ENCODE measurements at places on chromosomes 1 and 21.

- peak; percentile 79 for DNase-seq
Observed at GRCh38 chr1:180548686-180549317, 10.0 kb upstream of the OVAAL start.

DNA sequence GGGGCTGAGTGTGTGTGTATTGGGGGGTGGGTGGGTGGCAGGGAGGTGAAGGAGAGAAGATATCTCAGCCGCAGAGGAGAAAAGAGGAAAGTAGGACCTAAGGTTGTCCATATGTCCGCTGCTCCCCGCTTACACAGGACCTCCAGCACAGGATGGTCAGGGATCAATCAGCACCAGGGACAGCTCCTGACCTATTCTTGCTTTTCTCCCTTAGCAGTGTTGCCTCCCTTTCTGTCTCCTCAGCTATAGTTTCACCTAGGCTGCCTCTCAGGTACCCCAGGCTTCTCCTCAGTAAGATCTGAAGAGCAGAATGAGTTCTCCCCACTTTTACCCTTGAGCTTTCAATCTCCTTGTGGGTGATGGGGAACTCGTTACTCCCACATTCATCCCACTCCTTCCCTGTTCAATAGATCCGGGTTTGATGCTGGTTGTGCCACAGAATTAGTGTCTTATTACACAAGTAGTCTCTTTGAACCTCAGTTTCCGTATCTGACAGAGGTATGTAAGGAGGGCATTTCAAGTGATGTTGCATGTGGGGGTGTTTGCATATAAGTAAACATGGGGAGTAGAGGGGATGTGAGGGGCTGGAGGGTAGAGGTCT is 1.4 kb upstream of the DPH2 start:
- DNase-seq = peak; percentile 83

DNA sequence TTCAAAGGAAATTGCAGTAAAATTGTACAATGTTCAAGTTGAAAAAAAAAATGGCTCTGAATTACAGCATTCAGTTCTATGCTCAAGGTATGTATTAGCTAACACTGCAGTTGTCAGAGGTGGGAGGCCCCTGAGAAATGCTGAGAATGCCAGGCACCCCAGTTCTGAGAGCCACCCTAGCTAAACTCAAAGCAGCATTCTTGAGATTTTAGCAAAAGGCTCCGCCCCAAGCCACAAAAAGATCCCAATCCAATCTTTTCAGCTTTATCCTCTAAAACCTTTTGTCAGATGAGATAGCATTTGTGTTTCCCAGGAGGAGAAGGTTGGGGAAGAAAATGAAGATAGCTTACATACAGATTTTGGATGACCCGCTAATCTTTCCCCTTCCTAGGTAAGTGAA is 68.8 kb downstream of the SMYD2 start:
- peak; percentile 58 for DNase-seq

- DNase-seq = no peak
Observed at GRCh38 chr1:115794976-115795639, 26.6 kb upstream of the CASQ2 start.

Measured in neural progenitor cell (in vitro differentiated cells).